ENCODE measurements at places on chromosomes 4 and X. TPM values are rescaled to one million over a fixed set of nuclear protein-coding genes. Genes with fewer than 3 reads are reported as not detected.

GRCh38 chr4:71004281-71004851 is 10.9 kb downstream of the DCK start:
- no peaks in the 10 kb centered on the region for H3K4me1 ChIP-seq
- peak; percentile 49 for DNase-seq
- H3K4me3 ChIP-seq: no peak overlapping the region
- H3K27me3 ChIP-seq: no peaks in the 10 kb centered on the region

CXCL13 gene
- total RNA-seq: 14.9 TPM

GRCh38 chr4:74794382-74795010 is at the start of gene BTC:
Gene BTC (minus strand): TSS chr4:74794523. CDS start chr4:74794325, 198 bp downstream.
- peak; percentile 76 for DNase-seq
- no peaks in the 10 kb centered on the region for H3K36me3 ChIP-seq
- no peaks in the 10 kb centered on the region for H3K4me1 ChIP-seq
- H3K27me3 ChIP-seq: peaks cover 15% of the 10 kb centered on the region
- H3K4me3 ChIP-seq: peak within 1 kb of the TSS; percentile 67

DCAF4L1 gene
- total RNA-seq: 0.32 TPM

GRCh38 chr4:129094347-129094746 is 1.0 kb upstream of the SCLT1 start:
- no peaks in the 10 kb centered on the region for H3K27me3 ChIP-seq
- no peak for DNase-seq
- H3K36me3 ChIP-seq: no peaks in the 10 kb centered on the region
- H3K4me1 ChIP-seq: peaks cover 18% of the 10 kb centered on the region
